EH (cell line): ENCODE measurements at places on chromosomes 6 and 20.

DNA sequence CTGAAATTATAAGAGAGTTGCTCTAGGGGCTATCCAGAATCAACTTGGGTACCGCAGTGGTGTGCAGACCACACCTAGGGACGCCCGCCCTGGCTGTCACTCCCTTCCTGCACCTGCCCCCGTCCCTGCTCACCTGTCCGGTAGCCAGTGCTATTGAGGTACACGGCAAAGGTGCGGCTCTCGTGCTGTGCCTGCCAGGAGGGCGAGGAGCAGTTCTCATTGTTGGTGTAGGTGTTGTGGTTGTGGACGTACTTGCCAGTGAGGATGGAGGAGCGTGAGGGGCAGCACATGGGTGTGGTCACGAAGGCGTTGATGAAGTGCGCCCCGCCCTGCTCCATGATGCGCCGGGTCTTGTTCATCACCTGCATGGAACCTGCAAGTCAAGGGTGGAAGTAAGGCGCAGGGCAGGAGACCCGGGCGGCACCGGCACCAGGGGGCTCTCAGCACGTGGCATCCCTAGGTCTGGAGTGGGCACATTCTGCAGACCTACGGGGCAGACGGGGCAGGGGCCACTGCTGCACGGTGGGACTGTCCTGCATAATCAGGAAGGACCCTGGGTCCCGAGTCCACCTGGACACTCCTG lies 48.6 kb downstream of the SULF2 start:
- no peak for DNase-seq

DNA sequence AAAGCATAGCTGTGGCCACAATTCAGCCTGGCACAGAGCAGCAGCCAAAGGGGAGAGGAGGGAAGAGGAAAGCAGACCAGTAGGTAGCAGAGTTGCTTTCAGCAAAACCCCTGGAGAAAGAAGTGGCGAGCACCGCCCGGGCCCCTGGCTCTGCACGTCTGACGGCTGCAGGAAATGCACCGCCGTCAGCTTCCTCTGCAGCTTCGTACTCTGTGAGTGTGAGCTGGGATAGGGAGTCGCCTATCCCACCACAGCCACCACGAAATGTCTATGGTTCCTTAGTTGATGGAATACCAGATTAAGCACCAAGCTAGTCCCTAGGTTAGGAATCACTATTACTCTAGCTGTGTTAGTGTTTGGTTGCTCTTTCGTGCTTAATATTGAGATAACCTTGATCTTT lies 79.9 kb upstream of the NAA20 start:
- DNase-seq, result no peak

- DNase-seq, result no peak
These were observed 463.5 kb upstream of the FLRT3 start for GRCh38 chr20:14800707-14801425.

DNA sequence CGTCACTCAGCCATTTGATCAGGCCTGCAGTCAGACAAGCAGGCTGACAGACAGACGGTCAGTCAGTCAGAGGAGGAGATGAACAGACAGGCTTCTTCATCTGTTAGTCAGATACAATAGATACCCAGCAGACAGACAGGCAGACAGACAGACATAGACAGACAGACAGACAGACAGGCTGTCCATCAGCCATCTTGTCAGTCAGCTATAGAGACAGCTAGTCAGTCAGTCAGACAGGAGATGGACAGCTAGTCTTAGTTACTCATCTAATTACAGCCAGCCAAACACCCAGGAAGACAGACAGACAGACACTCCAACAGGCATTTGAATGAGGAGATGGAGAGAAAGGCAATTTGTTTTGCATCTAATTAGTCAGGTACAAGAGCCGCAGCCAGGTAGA lies 36.4 kb downstream of the KCNB1 start:
- no peak for DNase-seq

DNA sequence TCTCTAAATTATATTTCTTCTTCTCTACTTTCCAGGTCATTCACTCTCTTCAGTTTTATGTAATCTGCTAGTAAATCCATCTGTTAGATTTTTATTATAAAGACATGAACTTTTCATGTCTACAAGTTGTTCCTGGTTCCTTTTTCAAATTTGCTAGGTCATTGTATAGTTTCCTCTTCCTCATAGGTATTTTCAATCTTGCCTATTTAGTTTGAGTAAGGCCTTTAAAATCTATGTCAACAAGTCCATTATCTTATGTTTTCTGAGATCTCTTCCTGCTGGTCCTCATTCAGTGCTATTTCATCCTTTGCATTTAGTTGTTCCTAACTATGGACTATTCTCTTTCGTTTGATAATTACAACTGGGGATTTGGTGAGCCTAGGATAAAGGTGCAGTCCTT lies 11.0 kb downstream of the RRBP1 start:
- DNase-seq, result no peak

GRCh38 chr6:117907601-117908245 lies 659 bp downstream of the SLC35F1 start:
- no peak for DNase-seq

GRCh38 chr6:51968265-51968664 lies 119.1 kb downstream of the PKHD1 start:
- no peak for DNase-seq
